ENCODE measurements at places on chromosomes 3 and 15.

- DNase-seq, result no peak
Measured at GRCh38 chr15:76335307-76336253, 993 bp upstream of the ISL2 start.

- DNase-seq, result no peak
Measured at GRCh38 chr15:43648649-43649429, at the start of gene CATSPER2. CATSPER2 (minus strand) TSS chr15:43648844; CDS start chr15:43648061, 783 bp downstream.

GRCh38 chr3:57733790-57734189 is 22.3 kb upstream of the SLMAP start:
- DNase-seq, result no peak

DNA sequence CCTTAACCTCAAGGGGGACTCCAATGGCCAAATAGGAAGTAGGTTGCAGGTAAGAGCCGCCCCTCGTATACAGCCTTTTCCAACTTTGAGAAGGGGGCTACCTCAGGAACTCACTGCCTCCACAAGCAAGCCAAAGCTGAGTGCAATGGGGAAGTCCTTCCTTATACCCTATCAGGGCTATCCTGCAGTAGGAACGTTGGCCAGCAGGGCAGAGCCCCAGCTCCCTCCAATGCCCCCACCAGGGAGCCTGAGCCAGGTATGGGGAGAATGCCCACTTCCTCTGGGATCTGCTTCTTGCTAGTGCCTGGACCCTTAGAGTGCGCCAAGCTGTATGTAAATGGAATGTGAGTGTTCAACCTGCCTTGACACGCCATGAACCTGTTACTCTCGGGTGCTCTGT is 16.3 kb downstream of the CACNA2D2 start:
- DNase-seq, result no peak

DNA sequence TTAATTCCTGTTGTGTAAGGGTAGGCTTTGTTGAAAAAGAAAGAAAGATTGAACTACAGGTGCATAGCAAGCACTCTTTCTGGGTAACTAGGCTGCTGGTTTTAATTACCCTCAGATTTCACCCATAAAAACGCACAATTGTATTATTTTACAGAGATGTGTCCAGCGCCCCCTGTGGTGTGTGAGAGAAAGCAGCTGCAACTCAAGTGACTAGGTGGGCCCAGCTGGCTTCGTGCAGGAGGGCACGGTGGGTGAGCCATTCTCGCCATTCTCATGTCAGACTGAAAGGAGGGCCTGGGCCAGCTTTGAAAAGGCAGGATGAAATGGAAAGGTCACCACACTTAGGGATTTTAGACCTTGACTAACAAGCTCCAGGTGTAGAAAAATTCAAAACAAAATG is 122.6 kb downstream of the LRIG1 start:
- DNase-seq, result peak; percentile 19

DNA sequence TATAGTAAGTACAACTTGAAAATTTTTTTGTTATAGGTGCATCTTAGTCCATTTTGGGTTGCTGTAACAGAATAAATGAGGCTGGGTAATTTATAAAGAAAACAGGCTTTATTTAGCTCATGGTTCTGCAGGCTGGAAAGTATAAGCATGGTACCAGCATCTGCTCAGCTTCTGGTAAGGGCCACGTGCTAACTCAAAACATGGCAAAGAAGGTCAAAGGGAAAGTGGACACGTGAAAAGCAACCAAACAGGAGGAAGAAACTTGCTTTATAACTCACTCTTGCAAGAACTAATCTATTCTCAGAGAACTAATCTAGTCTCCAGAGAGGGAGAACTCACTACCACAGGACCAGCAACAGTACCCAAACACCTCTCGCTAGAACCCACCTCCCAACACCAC is 9.1 kb downstream of the HDGFL3 start:
- DNase-seq, result no peak

DNA sequence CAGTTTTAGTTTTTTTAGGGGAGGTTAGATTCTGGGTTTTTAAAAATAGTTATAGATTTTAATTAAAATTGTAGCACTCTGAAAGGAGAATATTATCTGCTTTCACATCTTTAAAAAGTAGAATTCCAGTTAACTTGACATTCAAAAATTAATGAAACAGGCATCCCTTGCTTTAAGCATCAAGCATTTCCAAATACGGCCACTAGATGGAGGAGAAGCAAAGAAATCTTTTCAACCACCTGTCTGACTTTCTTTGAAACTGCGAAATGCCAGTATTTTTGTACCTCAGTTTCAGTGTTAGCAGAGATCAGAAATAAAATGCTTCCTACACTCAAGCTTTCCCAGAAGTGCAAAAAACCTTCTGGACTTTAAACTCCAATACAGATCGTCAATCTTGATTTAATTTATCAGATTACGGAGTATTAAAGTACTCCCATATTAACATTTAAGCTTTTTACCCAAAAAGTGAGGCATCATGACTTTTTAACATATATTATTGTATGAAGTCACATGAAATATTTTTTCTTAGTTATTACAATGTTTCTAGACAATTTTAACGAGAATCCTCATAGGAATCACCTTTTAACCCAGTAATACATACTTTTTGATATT is 153.3 kb downstream of the P3H2 start:
- DNase-seq, result no peak

DNA sequence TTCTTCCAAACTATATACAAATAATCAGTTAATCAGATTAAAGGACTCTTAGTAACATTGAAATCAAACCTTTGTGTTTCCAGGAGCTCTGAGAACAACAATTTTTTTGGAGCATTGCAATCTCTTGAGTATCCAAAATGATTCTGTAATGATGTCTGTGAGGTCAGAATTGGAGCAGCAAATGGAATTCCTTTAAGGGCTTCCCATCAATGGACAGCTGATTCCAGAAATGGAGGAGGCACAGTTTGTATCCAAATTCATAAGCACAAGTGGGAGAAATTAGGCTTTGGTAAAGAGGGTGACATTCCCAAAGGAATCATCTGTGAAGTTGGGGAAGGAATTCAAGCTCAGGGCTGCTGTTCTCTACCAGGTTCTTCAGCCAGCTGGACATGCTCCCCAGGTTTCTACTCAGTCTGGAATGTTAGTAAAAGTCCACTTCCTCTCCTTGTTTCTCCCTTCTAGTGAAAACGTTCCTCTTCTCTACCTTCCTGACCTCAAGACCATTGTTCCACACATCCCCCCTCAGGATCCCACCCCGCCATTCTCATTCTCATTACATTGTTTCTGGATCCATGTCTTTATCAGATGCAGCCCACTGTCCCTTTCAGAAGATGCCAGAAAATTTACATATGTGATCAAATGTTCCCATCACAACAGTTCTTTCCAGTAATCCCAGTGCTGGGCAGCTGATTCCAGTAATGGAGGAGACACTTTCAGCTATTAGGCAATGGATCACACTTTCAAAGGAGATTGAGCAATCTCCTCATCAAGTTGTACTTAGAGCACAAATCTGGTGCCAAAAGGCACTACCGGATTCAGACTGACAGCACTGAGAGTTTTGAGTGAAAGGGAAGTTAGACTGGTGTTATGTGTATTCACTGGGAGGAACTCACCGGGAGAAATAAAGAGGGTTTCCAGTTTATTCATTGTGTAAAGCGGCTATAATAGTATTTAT is 391.3 kb upstream of the TPRG1 start:
- no peak for DNase-seq

DNA sequence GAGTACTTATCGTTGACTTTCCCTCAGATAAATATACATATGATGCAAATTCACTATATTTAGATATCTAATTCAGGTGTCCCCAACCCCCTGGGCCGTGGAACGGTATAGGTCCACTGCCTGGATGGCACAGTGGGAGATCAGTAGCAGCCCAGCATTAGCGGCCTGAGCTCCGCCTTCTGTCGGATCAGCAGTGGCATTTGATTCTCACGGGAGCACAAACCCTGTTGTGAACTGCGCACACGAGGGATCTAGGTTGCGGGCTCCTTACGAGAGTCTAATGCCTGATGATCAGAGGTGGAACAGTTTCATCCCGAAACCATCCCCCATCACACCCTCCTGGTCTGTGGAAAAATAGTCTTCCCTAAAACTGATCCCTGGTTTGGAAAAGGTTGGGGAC is 6.9 kb downstream of the KNL1 start:
- no peak for DNase-seq

- DNase-seq, result no peak
Measured at GRCh38 chr15:70160803-70161565, 63.3 kb upstream of the TLE3 start.

- no peak for DNase-seq
Measured at GRCh38 chr15:94234300-94234699, 2.9 kb downstream of the MCTP2 start.

GRCh38 chr15:79168922-79169456 is 78.4 kb upstream of the RASGRF1 start:
- DNase-seq, result no peak

DNA sequence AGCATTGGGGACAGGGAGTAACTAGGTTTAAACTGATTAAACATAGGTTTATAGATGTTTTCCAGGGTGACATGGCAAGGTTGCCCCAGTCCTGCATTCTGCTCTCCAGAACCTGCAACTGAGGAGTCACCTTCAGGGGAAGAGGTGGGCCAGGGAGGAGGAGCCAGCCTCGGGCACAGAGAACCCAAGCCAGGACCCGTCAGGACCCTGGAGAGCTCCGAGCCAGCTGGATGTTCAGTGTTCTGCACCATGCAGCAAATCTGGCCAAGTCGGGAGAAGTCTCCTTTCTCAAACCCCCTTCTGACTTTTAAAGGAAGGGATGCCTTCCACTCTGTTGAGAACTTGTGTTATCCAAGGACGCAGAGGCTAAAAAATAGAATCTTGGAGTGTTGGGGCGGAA is 62.1 kb upstream of the SLC6A11 start:
- peak; percentile 17 for DNase-seq

- DNase-seq, result no peak
Measured at GRCh38 chr15:58918239-58918638, 15.2 kb downstream of the SLTM start.

DNA sequence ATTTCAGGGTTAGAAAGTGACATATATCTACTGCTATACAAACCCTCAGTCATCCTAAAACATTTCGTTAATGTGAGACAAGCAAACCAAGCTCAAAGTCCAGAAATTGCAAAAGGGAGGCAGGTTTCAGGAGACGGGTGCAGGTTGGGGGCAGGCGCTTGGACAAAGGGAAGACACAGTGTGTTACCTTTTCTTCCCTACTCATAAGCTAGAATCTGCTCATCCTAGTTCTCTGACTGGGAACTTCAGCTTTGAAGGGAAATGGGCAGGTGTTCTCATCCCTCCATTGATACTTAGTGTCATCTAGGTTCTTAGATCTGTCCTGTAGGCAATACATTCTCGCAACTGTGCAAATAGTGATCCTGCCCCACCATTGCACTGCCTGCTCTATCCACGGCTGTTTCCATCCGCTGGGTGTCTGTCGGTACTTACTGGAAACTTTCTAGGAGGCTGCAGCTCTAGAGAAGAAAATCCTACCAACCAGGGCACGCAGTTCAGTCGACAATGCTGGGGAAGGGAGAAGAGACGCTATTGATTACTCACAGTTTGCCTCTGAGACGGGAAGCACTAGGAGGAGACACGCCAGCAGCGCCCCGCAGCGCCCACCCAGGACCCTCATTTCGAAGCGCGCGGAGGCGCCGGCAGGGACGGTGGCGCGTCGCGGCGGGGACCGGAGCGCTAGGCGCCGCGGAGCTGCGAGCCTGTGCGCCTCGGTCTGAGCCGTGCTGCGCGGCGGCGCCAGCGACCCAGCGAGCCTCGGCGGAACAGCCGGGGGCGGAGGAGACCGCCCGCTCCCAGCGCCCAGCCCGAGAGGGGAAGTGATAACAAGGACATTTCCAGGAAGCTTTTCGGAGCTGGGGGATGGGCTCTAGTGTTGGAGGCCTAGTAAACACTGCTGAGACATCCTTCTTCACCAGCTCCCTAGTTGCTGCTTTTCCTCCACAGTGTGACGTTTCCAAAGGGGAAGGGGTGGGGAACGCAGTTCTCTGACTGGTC is at the start of gene PROS1:
TSS of gene PROS1 (minus strand) at position 766 of the 996 bp plus-strand sequence. CDS start at position 619, 147 bp downstream.
- DNase-seq, result peak; percentile 10

- DNase-seq, result no peak
Measured at GRCh38 chr3:170712798-170713197, 126.9 kb upstream of the SLC7A14 start.

GRCh38 chr3:48405343-48405881 is 24.5 kb downstream of the PLXNB1 start:
- DNase-seq, result no peak

GRCh38 chr3:27623085-27623753 is 98.9 kb downstream of the EOMES start:
- no peak for DNase-seq

GRCh38 chr3:144036498-144036897 is 64.9 kb downstream of the DIPK2A start:
- no peak for DNase-seq

DNA sequence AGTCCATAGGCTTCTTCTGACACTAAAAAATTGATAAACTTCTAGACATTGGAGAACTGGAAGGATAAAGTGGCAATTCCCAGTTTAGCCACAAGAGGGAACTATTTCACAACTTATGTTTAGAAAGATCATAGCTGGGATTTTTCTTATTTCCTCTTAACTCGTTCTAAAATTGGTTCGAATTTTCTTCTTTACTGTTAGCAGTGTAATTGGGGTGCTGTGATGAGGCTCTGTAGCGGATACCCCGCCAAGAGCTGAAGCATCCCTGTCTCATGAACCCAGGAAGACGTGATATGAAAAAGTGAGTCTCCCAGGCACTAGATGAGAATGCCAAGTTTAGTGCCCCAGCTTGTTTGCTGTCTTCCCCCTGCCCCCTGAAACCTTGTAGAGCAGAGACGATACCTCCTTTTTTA is 85.1 kb downstream of the PDCD6IP start:
- DNase-seq, result no peak

GRCh38 chr3:13785351-13785750 is 94.5 kb downstream of the WNT7A start:
- DNase-seq, result no peak

DNA sequence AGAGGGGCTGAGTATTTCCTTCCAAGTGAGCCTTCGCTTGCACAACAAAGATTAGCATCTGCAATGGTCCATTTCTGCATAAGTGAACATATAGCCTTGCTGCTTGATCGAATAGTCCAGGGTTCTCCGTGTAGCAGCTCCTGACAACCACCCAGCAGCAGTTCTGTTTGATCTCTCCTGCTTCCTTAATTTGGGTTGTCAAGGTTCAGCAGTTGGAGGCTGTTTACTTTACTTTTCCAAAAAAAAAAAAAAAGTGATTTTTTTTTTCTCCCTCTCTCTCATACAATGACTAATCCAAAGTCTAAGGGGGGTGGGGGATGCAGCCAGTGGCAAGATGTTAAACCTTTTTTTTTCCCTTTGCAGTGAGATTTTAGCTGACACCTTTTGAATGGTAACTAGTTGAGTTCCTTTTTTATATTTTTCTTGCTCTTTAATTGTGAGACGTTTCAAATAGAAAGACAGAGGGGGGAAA is 3.6 kb downstream of the FOXP1 start:
- DNase-seq, result no peak

- DNase-seq, result no peak
Measured at GRCh38 chr3:131338948-131339640, 42.5 kb upstream of the NUDT16 start.

GRCh38 chr3:69212411-69213160 is 90.2 kb upstream of the LMOD3 start:
- DNase-seq, result no peak

GRCh38 chr3:38648024-38648658 is 1.3 kb downstream of the SCN5A start:
- DNase-seq, result no peak
